ENCODE measurements at places on chromosomes 5 and 9.

GRCh38 chr9:134590240-134591081 is 51.1 kb upstream of the COL5A1 start:
- DNase-seq, result no peak

DNA sequence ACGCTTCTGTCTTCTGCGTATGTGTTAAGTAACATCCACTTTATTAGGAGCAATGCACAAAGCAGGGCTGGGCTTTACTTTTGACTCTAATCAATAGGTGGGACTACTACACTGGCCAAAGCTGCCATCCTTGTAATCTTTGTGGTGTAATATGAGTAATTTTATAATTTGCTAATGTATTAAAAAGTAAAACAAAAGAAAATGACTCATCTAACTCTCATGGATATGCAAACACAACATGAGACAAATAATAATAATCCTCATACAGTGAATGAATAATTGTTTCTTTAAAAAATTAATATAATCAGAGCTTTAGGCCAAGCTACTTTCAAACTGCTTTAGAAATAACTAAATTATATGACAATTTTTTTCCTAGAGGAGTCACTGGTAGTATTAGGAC is 90.7 kb downstream of the NR3C1 start:
- DNase-seq, result no peak

DNA sequence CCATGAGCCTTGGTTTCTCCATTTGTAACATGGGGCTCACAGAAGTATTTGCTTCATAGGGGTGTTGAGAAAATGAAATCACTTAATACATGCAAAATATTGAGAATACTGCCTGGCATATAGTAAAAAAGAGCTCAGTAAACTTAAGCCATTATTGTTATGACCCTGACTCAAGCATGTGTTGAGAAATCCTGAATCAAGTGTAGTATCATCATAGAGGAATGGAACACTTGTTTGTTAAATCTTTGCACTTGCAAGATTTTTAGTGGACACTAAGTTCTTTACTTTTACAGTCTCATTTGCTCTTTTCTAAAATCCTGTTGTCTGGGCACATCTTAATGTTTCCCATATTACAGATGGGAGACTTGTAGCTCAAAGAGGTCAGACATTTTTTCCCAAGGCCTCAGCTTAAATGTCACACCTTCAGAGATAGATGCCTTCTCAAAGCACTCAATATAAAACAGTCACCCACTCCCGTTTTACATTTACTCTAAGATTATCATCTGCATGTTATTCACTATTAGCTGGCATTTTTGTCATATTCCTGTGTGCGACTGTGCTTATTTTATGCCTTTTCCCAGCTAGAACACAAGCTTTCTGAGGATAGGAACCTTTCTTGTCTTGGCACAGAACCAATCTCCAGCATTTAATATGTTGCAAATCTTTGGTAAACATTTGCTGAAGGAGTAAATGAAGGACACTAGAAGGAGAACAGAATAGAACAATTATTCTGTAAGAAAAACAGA is 250.0 kb upstream of the TNC start:
- no peak for DNase-seq

DNA sequence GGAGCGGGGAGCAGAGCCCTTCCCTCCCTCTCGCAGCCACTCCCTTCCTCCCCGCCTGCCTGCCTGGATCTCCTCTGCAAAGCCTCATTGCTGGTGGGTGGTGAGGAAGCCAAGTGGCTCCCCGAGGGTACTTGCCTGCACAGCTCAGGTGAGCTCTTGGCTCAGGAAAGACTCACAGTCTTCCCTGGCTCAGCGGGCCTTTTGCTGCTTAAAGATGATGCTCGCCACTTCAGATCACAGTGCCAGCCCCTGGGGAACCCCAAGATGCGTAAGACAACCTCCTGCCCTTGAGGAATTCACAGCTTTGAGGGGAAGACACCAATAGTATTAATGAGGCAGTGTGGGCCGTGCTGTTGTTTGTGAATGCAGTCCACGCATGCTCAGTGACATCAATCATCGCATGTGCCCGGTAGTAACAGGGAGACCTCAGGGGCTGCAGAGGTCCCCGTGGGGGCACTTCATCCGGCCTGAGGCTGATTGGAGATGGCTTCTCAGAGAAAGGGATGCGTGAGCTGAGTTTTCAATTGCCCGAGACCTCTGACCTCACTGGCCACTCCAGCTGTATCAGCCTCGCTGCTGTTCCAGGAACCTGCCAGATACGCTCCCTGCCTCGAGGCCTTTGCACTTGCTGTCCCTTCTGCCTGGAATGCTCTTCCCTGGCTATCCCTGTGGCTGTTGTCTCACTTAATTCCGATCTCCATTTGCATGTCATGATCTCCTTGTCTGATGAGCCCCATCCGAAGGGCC is 36.8 kb downstream of the ERGIC1 start:
- DNase-seq, result no peak

- no peak for DNase-seq
Measured at GRCh38 chr5:113232221-113232620, 202.6 kb downstream of the TSSK1B start.

DNA sequence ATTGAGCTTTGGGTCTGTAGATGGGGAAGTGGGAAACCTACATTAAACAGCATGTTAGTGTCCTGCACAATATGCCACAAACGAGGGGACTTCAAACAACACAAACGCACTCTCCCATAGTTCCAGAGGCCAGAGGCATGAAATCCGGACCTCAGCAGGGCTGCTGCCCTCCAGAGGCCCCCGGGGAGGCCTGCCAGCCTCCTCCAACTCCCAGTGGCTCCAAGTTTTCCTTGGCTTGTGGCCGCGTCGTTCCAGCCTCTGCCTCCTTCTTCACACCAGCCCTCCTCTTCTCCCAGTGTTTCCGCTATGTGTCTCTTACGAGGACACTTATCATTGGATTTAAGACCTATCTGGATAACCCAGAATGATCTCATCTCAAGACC is 13.3 kb upstream of the COL5A1 start:
- no peak for DNase-seq

GRCh38 chr5:135670588-135670987 is 91.8 kb upstream of the CXCL14 start:
- DNase-seq, result no peak

- no peak for DNase-seq
Measured at GRCh38 chr9:112248722-112249121, 73.6 kb upstream of the SUSD1 start.

- no peak for DNase-seq
Measured at GRCh38 chr5:172929371-172929838, 29.8 kb upstream of the RPL26L1 start.

DNA sequence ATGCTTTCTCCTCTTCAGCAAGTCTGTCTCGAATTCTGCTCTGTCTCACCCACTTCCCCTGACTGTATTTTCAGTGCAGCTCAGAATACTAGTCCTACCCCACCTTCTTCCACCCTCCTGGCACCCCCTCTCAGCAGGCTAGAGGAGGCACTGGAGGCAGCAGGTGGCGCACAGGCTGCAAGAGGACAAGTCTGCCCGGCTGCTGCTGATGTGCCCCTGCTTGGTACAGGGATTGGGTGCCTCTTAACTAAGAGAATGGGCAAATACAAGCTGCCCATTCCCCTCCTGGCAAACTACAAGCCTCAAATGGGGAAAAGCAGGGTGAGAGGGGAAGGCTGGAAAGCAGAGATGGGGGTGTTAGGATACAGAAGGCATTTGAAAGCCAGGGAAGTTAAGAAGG is 5.1 kb downstream of the TLN1 start:
- DNase-seq, result peak; percentile 31

All from activated B cell treated with CpG ODN at 0.5 μM for 24 hours (primary cell).